ENCODE measurements at places on chromosomes 5 and 9.

GRCh38 chr9:99000476-99001395 is 57.0 kb downstream of the COL15A1 start:
- peak; percentile 17 for DNase-seq

DNA sequence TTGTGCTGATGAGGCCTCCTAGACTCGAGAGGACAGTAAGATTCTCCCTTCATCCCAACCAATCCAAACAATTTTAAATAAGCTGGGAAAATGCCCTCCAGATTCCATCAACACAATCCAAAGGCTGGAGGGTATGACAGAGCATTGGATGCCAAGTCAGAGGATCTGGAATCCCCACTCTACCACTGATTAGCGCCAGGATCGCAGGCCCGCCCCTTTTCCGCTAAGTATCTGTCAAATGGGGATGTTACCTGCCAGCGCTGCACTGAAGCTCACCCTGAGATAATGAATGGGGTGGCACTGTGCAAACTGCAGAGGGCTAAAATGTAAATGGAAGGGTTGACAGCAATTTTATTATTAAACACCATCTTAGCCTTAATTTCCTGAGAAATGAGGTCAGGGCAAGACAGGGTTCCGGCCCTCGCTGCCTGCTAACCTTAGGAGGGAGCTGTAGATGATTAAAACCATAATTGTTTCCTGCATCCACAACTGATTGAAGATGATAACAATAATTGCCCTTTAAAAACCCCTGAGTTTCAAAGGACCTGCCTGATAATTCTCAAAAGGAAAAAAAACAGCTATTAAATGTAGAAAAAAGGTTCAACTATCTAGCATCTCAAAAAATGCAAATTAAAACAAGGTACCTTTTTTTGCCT is 31.6 kb upstream of the GABBR2 start:
- DNase-seq, result no peak

DNA sequence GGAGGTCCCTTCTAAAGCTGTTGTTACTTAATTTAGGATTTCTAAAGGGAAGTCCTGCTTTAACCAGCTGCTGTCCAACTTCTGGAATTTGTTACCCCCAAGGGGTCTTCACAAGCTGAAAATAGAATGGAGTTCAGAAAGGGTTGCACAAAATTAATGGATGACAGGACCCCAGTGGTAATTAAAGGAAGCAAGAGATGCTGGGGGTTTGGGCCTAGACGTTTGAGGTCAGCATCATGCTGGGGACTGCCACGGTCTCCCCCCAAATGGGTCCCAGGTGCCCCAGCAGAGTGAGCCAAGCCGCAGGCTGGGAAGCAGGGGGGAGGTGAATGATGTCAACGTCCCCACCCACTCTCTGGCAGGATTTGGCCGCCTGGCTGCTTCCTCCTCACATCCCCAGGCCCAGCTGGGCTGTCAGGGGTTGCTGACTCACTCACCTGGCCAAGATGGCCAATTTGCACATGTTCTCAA is 97.5 kb upstream of the ARAP3 start:
- no peak for DNase-seq

DNA sequence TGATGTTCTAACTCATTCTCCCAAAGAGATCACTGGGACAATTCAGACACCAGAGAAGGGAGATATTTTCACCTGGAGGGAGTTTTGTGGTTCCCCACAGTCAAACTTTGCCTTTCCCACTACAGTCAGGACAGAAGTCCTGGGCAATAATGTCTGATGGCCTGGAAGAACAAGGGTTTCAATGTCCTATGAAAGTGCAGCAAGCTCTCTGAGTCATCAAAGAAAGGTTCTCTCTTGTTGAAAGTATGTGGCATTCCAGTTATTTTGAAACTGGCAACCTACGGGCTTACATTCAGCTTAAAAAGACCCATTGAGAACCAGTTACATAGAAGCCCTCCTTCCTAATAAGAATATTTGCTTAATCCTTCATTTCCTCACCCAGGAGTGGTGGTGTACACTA is 103.9 kb downstream of the INSYN2B start:
- no peak for DNase-seq

- no peak for DNase-seq
Observed at GRCh38 chr9:76957258-76957657, 51.3 kb upstream of the PRUNE2 start.

GRCh38 chr5:109619021-109619460 is 70.7 kb upstream of the MAN2A1 start:
- DNase-seq, result no peak

DNA sequence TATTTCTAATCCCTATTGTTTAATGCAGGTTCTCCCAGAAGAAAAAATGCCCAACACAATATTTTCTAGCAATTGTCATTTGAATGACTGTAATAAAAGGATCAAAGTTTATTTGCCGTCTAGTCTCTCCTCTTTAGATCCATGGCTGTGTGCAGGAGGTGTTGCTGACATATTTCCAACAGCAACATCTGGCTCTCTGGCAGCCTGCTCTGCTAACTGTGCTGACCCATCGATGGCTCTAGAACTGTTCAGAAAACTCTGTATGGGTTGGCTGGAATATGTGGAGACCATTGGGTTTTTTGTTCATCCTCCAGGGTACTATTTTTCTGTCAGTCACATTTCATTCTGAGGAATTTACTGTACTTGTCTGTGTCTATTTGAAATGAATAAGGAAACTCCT is 202.0 kb upstream of the SLC27A6 start:
- no peak for DNase-seq

DNA sequence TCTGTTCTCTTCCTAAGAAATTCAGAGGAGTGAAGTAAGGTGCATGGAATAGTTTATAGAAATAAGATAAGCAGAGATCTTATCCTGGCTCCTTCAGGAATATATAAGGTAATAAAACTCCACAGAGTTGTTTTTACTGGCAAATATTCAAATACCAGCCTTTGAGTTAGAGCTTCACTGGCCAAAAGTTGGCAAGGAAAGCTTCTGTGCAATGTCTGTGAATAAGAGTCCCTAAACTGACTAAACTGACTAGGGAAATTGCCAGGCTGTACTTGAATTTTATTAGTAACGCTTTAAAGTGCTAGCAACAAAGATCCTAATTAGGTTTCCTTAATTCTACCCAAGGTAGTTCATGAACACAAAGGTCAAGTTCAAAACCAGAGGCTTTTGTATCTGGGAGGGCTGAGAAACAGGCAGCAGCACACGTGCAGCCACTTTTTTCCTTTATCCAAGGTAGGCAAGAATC is 131.1 kb upstream of the MPDZ start:
- no peak for DNase-seq

DNA sequence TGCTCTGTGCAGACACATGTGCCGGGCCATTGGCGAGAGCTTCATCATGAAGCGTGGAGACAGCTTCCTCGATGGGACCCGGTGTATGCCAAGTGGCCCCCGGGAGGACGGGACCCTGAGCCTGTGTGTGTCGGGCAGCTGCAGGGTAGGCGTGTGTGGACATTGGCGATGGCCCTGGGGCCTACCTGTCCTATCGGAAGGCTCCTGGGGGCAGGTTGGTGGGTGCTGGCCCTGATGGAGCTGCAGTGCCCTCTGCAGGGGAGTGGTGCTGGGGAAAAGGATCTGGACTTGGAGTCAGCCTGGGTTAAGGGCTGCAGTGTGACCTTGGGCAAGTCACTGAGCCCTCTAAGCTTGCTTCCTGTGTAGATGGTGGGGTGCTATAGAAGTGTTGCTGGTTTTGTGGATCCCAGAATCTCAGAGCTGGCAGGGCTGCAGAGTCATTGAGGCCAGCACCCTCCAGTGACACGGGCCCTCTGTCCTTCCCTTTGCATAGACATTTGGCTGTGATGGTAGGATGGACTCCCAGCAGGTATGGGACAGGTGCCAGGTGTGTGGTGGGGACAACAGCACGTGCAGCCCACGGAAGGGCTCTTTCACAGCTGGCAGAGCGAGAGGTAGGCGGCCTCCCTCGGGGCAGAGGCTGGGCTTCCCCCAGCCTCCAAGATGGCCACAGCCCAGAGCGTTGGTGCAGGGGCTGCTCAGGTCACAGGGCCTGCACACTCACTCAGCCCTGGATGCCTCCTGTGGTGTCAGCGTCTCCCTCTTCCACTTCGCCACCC is 15.8 kb downstream of the ADAMTS13 start:
- DNase-seq, result no peak

DNA sequence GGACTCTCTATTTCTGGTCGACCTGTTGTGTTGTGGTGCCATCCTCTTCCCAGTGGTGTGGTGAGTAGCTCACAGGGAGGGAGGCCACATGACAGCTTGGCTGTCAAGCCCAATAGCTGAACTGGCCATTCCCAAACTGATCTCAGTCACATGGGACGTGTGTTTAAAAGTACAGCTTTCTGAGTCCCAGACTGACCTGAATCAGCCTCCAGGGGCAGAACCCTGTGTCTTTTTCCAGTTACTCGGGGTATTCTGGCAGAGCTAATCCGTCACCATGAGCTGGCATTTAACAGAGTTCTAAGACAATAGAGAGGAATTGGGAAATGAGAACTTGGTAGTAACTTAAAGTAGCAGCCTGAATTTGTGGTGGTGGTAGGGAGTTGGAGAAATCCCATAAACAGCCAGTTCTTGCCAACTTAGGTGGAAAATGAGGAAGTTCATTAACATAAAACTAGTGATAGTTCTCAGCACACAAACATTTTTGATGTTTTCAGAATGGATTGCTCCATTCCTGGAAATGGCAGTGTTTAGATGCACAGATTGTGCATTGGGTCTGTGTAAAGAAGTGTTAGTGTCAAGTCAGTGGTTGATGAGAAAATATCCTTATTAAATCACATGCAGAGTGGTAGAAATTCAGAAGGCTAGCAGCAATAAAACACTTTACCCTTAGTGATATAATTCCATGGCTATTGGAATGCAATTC is 50.9 kb downstream of the GPR107 start:
- no peak for DNase-seq

GRCh38 chr9:110745676-110746075 is 77.1 kb downstream of the MUSK start:
- DNase-seq, result no peak

DNA sequence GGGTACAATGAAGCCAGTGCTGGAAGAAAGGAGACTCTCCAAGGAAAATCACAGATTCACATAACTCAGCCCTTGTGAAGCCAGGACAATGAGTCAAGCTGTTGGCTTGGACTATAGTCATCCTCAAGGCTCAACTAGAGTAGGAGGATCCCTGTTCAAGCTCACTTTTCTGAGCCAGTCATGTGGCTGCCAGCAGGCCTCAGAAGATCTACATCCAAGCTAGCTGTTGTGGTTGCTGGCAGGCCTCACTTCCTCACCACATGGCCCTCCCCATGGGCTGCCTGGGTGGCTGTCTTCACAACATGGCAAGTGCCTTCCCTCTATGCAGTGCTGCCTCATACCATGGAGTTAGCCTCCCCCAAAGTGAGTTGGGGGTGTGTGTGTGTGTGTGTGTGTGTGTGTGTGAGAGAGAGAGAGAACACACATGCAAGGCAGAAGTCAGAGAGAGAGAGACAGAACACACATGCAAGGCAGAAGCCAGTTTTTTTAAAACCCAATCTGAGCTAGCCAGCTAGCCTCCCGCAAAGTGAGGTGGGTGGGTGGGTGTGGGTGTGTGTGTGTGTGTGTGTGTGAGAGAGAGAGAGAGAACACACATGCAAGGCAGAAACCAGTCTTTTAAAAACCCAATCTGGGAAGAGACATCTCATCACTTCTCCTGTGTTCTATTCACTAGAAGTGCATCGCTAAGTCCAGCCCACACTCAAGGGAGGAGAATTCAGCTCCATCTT is 17.1 kb downstream of the SCAI start:
- no peak for DNase-seq

GRCh38 chr9:120032639-120033038 is 547.3 kb downstream of the CDK5RAP2 start:
- no peak for DNase-seq

DNA sequence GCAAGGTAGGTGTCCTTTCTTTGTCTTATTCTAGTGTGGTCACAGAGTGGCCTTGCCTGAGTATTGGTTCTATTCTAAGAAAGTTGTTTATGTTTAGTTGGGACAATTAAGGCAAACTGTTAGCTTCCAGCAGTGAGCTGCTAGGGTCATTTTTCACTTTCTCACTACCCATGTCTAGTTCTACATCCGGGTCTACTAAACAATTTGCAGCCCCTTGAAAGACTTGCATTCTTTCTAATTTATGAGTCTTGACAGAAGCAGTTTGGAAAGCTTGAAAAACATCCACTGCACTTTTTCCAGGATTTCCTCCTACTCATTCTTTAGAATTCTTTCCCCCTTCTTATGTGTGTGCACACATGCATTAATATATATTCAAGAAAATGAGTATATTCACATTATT is 892.2 kb upstream of the ACO1 start:
- DNase-seq, result no peak

DNA sequence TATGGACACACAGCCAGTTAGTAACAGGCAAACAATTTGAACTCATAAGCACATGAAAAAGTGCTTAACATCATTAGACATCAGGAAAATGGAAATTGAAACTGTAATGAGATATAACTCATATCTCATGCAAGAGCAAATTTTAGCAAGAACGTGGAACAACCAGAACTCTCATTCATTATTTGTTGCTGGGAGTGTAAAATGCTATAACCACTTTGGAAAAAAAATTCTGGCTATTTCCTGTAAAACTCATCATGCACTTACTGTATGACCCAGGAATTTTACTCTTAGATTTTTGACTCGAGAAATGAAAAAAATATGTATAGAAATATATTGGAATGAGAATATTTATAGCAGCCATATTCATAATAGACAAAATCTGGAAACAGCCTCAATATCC is 205.7 kb upstream of the PUM3 start:
- DNase-seq, result no peak

DNA sequence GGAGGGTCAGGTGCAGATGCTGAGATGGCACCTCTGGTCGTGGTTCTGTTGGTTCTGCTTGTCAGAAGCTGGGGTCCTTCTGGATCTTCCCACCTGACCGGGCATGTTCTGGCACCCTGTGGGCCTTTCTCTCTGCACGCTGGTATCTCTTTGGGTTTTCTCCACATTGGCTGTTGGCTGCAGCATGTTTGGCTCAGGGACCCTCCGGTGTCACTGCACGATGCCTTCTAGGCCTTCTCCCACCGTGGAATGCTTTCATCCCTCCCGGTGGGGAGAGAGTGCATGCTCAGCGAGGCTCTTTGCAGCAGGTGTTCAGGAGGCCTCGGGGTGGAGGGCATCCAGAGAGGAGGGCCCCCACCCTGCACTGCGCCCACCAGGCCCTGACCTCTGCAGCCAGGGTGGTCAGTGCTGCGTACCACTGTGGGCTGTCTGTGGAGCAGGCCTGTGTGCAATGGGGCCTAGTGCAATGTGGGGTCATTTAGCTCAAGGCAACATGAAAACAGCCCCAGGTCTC is 119.4 kb downstream of the WNK2 start:
- no peak for DNase-seq

GRCh38 chr5:132436936-132437335 is 53.6 kb downstream of the IRF1 start:
- no peak for DNase-seq

GRCh38 chr5:104789366-104789765 is 1226.8 kb upstream of the NUDT12 start:
- DNase-seq, result no peak

Measured in HepG2 (cell line).